CD4-positive, alpha-beta T cell treated with Interleukin-17A for 1 hour (primary cell): ENCODE measurements at places on chromosomes 3 and 15.

GRCh38 chr3:160471892-160472291 is 22.3 kb upstream of the TRIM59 start:
- no peak for DNase-seq

DNA sequence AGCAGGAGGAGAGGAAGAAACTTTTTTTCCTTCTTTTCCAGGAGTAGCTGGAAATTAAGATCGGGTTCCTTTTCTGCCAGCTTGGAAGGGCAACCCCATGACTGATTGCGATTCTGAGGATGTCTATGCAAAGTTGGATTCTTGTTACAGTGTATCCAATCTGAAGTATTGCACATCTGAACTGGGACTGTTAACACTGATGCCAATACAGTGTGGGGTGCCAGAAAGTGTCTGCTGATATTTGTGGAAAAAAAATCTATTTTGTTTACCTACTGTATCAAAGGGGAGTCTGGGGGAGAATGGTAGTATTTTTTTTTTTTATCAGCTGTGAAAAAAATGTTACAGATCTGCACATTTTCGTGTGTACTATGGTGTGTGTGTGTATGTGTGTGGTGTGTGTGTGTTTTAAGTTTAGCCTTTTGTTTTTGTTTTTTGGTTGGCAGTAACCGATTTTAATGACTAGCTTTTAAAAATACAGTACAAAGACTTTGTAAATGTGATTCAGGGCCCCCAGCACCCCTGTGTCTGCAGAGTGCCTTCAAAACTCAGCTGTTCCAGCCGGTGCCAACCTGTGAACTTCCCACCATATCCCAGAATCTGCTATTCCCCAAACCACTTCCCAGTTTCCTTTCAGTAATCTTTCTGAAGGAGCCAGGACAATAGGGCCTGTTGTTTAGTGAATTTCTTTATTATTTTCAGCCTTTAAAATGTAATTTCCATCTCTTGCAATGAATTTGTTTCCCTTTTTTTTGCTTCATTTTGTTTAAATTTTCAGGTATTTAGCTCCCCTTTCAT is 1.9 kb downstream of the RAP2B start:
- peak; percentile 23 for DNase-seq

DNA sequence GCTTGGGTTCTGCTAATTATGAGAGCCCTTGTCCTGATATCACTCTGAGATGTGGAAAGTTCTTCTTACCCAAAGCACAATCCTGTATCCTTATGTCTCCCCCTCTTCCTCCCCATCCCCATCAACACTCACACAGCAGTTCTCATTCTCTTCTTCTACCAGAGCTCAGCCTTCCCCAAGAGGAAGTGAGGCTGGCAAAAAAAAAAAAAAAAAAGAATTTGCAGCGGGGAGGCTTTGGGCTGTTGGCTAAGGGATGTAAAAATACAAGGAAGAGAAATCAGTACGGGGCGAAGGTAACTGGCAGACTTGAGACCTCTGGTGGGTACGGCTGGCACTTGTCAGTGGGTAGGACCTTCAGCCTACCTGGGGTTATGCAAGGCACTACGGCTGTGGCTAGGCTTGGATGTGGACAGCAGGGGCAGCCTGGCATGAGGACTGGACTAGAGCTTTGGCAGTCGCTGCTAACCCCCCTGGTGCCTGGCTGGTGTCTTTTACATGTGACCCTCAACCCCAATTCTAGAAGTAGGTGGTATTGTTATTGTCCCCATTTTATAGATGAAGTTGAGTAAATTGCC is 5.4 kb downstream of the VIPR1 start:
- no peak for DNase-seq

GRCh38 chr3:65356331-65357248 is 668.8 kb upstream of the ADAMTS9 start:
- DNase-seq: no peak

DNA sequence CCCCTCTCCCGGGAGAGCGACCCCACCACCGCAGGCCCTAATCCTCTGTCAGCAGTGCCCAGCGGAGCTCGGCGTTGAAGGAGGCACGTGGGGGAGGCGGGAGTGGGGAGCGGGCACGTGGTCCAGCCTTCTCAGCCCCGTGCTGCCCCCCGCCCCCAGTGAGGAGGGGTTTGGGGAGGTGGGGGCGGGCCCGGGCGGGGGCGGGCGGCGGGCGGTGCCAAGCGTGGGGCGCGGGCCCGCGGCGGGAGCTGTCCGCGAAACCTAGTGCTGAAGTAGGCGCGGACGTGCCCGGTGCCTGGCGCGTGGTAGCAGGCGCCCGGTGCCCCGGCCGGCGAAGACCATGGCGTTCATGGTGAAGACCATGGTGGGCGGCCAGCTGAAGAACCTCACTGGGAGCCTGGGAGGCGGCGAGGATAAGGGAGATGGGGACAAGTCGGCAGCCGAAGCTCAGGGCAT is at the start of gene CPLX3:
CPLX3 (plus strand) TSS at position 264 of the 456 bp plus-strand sequence; CDS start at position 341, 77 bp downstream.
- peak; percentile 52 for DNase-seq

- DNase-seq: no peak
Observed at GRCh38 chr3:143172062-143172794, 52.7 kb downstream of the CHST2 start.

- DNase-seq: no peak
Observed at GRCh38 chr15:42118650-42119445, 24.5 kb upstream of the PLA2G4D start.

DNA sequence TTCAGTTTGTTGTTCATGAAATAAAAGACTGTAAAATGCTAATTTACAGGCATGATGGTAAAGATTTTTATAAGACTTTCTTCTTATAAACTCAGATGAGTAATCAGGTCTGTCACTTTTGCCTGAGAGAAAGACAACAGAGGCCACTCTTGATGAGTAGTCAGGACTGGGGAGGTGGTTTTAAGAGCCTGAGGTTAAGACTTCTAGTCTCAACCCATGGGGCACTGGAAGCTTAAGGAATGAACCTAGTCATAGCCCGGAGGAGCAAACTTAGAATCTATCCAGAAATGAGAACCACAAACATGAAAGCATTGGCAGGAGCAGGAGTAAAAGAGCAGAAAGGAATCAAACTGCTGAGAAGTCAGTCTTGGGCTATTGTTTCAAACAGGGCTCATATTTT is 846.3 kb upstream of the ARPP21 start:
- no peak for DNase-seq
